ENCODE measurements at places on chromosomes 5 and 9.

DNA sequence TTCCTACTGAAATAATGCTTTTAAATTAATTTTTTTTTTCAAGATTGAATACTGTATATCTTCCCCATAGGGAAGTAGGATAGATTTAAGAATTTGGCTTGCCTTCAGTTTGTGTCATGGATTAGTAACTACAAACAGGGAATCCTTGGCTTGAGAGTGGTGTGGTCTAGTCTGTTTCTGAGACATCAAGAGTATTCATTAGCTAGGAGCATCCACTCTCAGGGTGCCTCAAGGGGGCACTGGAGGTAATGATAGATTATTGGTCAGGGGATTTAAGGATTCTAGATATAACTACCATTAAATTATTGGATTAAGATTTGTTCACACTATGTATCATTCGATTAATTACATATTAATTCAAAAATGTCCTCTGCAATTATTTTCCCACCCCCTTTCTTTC lies 91.8 kb upstream of the TXNDC8 start:
- no peak for DNase-seq

DNA sequence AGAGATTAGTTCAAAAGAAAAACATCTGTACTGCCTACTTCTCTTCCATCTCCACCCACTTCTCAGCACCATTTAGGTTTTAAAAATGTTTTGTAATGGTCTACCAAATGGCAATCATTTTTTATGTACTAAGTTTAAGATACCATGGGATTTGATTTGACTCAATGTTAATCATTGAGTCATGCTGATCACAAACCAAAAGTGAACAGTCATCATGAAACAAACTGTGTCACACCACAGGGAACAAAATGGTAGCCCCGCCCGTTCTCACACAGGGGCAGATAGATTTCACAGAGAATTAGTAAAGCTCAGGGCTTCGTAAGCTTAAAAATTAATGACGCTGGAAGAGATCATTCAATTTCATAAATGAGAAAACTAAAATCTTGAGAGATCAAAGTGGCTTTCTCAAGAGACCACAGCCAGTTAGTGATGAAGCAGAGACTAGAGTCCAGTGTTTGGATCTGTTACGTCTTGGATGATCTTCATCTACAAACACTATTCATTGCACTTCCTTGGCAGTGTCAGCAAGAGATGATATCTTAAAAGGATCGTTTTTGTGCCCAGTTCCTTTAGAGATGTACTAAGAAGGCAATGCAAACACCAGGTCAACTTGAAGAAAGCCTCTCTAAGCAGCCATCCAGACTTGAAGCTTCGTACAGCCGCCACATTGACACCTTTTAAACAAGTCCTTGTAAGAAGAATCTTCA lies 33.9 kb upstream of the TRIO start:
- DNase-seq, result no peak

DNA sequence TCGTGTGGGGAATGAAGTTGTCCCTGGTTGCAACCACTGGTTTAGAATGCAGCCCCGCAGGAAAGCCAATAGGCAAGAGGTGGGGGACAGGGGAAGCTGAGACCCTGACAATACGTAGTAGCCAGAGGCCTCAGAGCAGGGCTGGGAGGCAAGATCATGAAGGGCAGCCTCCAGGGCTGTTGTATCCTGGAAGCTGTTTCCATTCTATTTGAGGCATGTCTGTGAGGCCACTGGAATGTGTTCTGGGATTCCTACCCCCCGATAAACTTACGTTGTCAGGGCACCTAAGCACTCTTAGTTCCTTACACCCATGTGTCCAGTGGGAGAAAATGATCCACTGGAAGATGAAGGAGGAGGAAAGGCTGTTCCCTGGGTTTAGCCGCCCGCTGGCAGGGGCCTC lies 177.3 kb downstream of the CFAP90 start:
- no peak for DNase-seq

DNA sequence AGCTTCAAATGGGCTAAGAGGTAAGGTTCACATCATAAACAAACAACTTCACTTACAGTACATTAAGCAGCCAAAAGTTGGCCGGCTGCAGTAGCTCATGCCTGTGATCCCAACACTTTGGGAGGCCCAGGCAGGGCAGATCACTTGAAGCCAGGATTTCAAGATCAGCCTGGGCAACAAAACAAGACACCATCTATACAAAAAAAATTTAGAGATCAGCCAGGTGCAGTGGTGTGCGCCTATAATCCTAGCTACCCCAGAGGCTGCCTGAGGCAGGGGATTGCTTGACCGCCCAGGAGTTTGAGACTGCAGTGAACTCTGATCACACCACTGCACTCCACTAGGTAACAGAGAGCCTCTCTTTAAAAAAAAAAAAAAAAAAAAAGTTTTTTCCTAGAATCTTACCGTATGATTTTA lies 16.9 kb downstream of the UBTD2 start:
- no peak for DNase-seq

DNA sequence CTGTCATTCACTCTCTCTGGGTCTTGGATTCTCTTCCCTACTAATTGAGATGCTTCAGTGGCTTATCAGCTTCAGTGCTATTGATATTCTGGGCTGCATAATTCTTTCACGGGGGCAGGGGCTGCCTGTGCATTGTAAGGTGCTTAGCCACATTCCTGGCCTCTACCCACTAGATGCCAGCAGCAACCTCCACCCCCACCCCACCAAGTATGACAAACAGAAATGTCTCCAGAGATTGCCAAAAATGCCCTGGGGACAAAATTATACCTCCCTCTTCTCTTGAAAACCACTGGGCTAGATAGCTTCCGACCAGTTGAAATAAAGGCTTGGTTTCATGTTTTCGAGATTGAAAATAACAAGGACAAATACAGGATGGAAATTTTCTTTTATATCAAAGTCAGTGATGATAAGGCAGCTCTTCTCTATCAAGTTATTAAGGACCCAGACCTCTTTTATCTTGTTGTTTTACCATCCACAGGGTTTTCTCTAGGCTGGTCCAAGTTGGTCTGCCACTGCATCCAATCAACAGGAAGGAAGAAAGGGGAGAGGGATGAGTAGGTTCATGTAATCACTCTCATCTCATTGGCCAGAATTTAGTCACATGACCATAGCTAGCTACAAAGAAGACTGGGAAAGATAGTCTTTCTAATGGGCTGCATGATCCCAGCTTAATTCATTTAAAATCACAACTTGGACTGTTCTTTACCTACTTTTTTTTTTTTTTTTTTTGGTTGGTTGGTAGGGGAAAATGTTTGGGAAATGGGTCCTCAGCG lies 92.1 kb upstream of the RANBP3L start:
- no peak for DNase-seq

GRCh38 chr5:14518638-14519037 lies 63.0 kb upstream of the OTULINL start:
- DNase-seq, result no peak

- no peak for DNase-seq
These were observed 62.0 kb downstream of the SUSD1 start for GRCh38 chr9:112112941-112113681.

GRCh38 chr5:178883815-178884430 lies 11.8 kb upstream of the ZFP2 start:
- no peak for DNase-seq

DNA sequence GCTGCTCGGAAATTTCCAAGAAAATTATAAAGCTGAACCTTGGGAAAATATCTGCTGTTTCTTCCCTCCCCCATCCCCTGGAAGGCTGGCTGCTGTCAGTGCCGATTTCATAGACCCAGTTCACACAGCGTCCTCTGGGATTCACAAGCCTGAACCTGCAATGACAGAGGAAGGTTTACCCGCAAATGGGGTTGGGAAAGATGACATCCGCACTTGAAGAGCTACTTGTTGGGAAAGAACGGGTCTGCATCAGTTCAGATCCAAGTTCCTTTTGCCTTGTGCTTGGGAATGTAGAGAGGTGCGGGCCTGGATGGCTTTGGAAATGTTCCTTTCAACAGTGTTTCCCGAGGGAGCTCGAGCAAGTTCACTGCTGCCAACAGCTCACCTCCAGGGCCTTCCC lies 13.9 kb downstream of the PCDH12 start:
- no peak for DNase-seq

DNA sequence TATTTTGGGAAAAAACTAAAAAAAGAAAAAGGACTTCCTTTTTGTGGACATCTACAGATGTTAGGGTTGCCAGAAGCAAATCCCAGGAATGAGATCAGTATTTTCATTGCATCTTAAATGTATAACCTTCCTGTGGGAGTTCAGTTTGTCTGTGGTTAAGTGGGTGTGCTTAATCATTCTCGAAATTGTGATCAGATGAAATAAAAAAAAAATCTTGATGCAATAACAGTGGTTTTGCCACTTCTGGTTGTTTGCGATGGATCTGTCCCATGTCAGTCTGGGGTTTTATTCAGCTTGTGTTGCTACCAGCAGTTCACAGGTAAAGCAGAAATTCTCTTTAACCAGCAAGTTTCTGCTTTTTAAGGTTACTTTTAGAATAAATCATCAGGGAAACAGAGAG lies 179.0 kb downstream of the MAN2A1 start:
- no peak for DNase-seq

DNA sequence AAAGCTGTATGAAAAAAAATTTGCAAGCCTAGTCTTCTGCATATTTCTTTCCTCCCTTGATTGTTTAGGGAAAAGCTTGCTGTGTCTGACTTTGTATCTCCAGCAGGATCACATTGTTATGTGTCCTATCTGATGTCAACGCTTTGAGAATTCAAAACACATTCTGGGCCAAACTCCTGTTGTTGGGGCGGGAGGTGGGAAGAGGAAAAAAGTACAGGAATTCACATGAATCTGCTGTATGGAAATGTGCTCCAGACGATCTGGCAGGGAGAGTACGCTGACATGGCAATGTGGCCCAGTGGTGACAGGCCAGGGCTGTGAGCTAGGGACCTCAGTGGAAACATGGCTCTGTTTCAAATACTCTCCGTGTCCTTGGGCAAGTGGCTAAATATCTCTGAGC lies 87.4 kb upstream of the GNA14 start:
- no peak for DNase-seq

GRCh38 chr9:22211588-22212360 lies 202.7 kb upstream of the CDKN2B start:
- DNase-seq, result no peak

DNA sequence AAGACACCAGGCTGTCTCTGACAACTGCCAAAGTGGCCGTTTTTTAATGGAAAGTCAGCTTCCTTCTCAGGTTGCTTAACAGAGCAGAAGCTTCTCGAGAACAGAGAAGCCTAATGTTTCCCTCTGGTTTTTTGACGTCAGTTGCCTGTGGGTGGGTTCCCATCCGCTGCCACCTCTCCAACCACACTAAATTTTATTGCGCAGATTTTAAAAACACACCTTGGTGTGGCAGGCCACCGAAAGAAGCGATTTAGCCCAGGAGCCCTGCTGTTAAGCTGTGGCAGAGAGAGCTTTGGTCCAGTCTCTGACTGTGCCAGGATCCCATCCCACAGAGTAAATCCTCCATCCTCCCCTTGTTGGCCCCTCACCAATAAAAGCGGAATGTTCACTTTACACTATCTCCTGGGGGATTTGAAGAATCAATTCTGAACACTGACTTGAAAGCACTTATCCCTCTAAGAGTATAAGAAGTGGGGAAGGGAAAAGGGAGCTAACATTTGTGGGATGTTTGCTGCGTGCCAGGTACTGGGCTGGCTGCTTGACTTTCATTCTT lies 181.6 kb downstream of the AOPEP start:
- no peak for DNase-seq

- DNase-seq, result no peak
These were observed 354.3 kb upstream of the CTNND2 start for GRCh38 chr5:12258549-12258948.
